Left renal pelvis (tissue), 4 donors: ENCODE measurements at places on chromosomes 13 and 19.

- no peak for DNase-seq
Observed at GRCh38 chr19:23779645-23780044, 21.0 kb upstream of the ZNF681 start.

DNA sequence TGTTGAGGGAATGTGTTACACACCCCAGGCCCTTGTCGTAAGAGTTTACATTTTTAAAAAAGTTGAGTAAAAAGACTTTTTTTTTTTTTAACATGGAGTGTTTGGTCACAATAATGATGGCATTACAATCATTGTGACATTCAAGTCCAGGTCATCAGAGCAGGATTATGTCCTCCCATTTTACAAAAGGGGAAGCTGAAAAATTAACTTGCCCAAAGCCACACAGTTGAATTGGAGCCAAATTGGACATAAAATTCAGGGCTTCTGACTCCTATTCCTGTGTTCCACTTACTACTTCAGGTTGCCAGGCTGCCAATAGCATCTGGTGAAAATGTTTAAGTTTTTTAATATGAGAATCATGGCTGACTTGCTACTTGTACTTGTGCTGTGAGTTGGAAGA is 49.3 kb downstream of the DLEU7 start:
- no peak for DNase-seq

DNA sequence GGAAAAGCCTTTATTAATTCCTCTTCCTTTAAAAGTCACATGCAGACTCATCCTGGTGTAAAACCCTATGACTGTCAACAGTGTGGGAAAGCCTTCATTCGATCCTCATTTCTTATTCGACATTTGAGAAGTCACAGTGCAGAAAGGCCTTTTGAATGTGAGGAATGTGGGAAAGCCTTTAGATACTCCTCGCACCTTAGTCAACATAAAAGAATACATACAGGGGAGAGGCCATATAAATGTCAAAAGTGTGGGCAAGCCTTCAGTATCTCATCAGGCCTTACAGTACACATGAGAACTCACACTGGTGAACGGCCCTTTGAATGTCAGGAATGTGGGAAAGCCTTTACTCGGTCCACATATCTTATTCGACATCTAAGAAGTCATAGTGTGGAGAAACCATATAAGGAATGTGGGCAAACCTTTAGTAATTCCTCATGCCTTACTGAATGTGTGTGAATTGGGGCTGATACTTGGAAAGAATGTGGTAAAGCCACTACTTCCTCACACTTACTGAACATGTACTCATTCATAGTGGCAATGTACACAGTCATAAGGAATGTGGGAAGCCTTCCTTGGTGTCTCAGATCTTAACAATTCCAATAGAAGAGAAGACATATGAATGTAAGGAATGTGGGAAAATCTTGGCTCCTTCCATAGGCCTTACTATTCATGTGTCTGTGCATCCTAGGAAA is 18.8 kb downstream of the ZNF559 start:
- DNase-seq: no peak

GRCh38 chr13:112637017-112637801 is 49.3 kb upstream of the TUBGCP3 start:
- no peak for DNase-seq

DNA sequence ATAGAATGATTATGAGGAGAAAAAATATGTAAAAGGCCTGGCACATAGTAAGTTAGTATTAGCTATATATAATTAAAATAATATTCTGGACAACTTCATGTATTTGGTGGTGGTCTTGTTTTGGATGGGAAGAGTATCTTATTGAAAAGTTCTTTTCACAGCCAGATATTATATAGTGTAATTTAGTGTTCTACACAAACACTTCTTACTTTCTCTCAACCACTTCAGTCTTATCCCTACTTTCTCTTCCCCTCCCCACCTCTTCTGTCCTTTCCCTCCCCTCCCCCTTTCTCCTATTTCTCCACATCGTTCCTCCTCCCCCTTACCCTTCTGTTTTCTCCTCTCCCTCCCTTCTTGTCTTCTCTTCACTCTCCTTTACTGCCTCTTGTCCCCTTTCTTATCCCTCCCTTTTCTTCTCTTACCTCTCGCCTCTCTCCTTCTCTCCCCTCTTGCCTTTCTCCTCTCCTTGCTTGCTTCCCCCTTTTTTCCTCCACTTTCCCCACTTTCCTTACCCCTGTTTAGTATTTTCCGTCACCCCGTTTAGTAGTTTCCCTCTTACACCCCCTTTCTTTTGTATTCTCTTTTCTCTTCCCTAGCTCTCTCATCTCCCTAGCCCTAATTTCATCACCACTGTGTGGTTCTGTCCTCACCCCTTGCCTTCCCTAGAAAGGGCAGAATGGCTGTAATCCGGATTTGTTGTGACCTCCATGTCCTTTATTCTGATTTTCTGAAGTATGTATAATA is 107.2 kb upstream of the MLNR start:
- no peak for DNase-seq

DNA sequence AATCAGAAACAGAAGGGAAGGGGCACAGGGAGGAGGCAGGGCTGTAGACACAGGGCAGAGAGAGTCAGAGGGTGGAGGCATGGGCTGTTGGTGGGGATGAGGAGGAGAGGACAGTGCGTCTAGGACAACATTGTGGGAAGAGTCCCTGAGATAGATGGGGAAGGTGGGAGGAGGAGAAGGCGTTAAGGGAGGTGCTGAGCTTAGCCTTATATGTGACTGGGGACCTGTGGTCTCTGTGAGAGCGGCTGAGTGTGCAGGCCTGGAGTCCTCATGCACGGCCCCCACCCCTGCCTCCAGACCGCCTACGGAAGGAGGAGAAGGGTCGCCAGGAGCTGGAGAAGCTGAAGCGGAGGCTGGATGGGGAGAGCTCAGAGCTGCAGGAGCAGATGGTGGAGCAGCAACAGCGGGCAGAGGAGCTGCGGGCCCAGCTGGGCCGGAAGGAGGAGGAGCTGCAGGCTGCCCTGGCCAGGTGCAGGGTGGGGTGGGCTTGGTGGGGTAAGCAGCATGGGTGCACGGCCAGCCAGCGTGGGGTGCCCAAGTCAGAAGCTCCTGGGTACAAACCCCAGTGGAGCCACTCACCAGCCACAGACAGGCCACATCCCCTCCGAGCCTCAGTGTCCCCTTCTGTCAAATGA is 56.8 kb downstream of the KCNC3 start:
- DNase-seq: no peak

DNA sequence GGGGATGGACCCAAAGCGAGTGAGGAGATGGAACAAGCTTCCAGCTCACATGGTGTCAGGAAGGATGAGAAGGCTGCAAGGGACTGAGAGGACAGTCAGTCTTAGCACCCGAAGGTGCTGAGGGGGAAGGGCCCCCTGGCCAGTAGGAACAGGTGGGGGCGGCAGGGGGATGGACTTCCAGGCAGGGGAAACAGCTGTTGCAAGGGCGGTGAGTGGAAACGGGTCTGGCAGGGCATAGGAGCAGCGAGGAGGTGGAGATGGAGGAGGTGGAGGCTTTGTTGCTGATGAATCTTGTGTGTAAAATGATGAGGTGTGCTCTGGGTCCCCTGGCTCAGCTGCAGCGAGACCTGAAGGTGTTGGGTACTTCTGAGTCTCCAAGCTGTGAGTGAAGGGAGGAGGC is 1.2 kb downstream of the MAP1S start:
- DNase-seq: no peak

DNA sequence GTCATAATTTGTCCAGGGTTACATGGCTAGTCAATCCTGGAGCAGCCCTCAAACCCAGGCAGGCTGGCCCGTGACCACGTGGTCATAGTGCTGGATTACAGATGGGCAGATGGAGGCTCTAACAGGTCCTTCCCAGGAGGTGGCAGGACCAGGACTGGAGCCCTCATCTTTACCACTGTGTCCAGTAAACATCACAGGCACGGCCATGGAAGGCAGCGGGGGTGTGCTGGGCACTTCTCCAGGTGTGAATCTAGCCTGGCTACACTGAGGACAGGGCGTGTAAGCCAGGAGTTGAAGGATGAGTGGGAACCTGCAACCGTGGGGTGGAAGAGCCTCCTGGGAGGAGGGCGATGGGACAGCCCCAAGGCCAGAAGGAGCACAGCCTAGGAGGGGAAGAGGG is 6.1 kb downstream of the CIC start:
- DNase-seq: no peak

DNA sequence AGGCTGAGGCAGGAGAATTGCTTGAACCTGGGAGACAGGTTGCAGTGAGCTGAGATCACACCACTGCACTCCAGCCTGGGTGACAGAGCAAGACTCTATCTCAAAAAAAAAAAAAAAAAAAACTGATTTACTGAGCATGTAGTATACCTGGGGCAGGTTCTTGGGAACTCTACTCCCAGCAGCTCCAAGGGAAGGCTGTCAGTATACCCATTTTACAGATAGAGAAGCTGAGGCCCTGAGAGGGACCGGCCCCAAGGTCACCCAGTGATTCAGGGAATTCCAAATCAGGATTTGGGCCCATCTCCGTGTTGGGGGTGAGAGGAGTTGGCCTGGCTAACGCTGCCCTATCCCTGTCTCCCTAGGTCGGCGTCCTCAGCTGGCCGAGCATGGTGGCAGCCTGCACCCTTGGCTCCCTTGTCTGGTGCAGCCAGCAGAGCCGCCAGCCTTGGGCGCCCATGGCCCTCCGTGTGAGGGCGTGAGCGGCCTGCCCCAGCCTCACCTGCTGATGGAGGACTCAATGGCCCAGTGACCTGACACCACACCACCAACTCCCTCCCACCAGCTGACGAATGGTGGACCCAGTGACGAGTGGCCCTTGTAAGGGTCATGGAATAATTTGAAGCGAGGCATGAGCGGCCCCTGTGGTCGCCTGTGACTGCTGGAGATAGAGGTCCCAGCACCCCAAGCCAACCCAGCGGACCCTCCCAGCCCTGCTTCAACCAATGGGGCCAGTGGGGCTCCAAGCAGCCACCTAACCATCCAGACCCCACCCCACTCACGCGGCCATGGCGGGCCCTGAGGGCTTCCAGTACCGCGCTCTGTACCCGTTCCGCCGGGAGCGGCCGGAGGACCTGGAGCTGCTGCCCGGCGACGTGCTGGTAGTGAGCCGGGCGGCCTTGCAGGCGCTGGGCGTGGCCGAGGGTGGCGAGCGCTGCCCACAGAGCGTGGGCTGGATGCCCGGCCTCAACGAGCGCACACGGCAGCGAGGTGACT is 2.4 kb downstream of the PIK3R2 start:
- no peak for DNase-seq

DNA sequence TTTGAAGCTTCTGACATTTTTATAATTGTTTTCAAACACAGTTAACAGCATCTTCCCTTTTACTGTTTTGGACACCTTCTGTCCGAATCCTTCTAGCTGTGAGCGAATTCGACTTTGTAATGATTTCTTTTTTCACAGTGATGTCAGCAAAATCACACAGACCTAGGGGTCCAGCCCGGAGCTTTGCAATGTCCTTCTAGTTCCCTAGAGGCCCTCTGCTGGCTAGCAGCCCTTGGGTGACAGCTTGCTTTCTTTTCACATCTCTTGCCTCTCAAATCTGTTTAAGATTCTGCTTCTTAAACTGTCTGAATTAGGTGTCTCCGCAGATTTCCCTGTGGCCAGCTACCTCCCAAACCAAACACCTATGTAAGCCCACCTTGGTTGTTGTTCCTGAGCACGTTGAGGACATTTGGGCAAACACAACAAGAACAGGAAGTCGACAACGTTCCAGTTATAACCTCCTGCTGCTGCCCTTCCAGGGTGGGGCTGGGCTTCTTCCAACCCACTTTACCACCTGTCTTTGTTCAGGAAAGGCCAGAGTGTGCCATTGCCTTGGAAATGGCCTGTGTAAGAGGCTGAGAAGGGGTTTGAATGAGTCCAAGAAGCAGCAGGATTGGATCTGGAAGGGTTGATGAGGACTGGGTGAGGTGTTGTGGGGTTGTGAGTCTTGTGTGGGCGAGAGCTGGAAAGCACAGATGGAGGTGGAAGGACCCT is 123.1 kb downstream of the ATP8A2 start:
- no peak for DNase-seq

DNA sequence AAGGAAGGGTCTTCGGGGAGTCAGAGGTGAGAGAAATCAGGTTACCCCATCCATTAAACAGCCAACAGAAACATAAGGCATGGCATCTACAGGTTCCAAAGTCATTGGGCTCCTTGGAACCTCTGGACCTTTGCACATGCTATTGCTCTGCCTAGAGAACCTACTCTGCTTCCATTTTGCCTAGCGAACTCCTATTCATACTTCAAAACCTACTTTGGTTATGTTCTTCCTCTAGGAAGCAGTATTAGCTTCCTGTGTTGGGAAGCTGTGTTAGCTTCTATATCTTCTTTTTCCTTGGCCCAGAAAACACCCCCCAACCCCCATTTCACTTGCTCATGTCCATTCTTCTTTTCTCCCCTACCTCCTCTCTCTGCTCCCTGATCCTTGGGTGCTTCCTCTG is 39.6 kb downstream of the F2RL3 start:
- DNase-seq: no peak

- DNase-seq: no peak
Observed at GRCh38 chr13:69324090-69324886, 783.3 kb upstream of the ATXN8OS start.

DNA sequence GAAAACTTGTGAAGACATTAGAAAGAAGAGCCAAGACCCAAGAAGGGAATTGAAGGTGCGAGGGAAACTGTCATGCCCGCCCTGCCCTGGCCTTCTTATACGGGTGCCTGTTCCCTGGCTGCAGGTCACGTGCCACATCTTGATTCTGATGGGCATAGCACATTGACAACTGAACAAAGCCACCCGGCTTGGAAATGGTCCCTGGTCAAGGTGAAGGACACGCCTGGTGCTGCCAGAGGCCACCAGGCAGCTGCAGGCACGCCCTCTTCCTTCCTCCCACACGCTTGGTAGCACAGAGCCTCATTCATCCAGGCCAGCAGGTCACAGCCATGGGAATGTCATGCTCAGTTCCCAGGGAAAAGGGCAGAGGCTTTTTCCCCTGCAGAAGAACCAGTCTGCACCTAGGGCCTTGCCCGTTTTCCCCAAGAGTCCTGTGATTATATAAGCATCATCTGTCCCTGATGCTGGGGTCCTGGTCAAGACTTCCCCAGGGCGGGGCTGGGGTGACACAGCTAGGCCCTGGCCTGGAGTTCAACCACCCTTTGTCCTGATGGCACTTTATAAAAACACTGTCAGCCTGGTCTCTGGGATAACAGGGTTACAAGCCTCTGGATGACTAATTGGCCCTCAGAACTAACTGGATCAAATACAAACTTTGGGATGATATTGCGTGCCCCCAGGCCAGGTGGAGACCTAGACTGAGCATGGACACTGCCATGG is 56.0 kb downstream of the CDADC1 start:
- no peak for DNase-seq

- DNase-seq: no peak
Observed at GRCh38 chr13:100129605-100130004, 40.7 kb downstream of the PCCA start.

DNA sequence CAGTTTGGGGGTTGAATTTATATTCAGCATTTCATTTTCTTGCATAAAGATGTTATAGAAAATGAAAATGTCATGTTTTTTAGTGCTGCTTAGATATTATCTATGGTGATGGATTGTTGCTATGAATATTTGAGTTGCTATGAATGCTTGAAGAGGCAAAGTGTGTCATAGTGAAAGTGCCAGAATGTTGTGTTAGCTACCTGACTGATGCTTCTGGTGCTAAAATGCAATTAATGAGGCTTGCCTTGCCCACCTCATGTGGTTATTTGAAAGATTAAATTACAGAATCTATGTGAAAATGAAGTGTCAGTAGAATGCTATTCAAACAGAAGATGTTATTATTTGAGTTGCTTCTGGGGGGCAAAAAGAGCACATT is 62.7 kb upstream of the MYCBP2 start:
- DNase-seq: no peak
